ENCODE measurements at places on chromosomes 3 and 15.

GRCh38 chr3:110886222-110886893 lies 185.3 kb upstream of the NECTIN3 start:
- DNase-seq = no peak

DNA sequence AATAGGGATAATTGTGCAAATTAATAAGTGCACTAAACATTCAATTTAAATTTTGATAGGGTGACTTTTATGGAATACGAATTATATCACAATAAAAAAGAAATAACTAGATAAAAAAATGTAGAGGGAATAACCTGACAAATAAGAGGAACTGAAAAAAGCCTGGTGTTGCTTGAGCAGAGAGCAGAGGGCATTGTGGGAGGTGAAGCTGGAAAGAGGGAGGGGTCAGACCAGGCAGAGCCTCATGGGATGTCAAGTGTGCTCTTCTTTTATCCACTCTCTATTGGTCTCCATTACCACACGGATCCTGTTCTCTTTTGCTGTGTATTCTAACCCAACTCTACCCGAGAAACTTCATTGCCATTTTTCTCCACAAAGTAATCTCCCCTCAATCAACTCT lies 264.0 kb upstream of the CRBN start:
- no peak for DNase-seq

DNA sequence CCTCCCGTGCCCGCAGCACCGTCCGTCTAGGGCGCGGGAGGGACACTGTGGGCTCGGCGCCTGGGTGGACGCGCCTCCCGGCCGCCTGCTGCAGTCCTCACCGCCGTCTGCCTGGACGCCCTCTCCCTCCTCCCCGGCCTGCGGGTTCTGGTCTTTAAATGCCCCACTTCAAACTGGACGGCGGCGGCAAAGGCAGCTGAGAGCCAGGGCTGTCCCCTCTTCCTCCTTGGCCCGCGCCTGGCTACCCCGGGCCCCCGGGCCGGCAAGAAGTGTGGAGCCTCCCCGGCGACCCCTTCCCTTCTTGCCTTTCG lies 426 bp downstream of the CBLB start:
- no peak for DNase-seq

GRCh38 chr15:64763874-64764273 lies 11.5 kb downstream of the RBPMS2 start:
- DNase-seq = no peak

GRCh38 chr15:70710714-70711113 lies 52.6 kb downstream of the UACA start:
- no peak for DNase-seq

GRCh38 chr3:54211097-54211496 lies 88.7 kb downstream of the CACNA2D3 start:
- no peak for DNase-seq

DNA sequence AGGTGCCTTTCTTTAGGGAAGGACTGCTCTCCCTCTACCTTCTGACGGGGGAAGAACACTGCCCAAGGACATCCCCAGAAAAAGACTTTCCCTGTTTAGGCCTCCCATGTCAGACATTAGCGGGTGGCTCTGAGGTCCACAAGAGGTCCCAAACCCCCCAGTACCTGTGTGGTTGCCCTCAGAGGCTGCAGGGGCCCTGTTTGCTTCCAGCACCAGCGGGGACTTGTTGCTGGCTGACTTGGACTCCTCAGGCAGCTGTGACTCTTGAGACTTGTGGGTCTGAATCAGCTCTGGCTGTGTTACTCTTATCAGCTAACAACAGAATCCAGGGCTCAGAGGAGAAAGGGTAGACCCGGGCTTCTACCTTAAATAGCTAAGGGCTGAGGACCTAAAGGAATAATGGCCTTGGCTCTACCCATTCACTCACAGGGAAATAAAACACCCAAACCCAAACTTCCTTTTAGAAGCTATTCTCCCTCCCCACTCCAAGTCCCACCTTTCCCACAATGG lies 39.2 kb downstream of the SEMA3G start:
- DNase-seq = no peak

DNA sequence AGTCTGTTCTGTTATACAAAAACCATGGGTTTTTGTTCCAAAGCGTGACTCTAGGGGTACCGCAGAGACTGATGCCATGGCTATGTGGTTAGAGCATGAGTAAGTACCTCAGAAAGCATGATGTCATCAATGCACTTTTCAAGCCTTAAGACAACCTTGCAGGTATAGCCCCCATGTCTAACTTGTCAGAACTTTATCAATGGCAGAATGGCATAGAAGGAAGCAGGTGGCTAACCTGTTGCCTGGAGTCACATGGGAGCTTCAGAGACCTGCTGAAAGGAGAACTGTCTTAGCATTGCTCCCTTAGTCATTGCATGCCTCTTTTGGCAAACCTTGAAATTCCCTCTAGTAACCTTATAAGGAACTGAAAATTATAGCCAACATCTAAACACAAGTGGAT lies 52.5 kb downstream of the EOMES start:
- no peak for DNase-seq

GRCh38 chr3:108940166-108940565 lies 13.5 kb downstream of the GUCA1C start:
- DNase-seq = no peak

GRCh38 chr3:154779571-154779970 lies 300.5 kb upstream of the MME start:
- no peak for DNase-seq

- no peak for DNase-seq
Observed at GRCh38 chr15:45128971-45129639, 574 bp downstream of the DUOXA1 start.

GRCh38 chr3:12489368-12489767 lies 5.1 kb downstream of the TSEN2 start:
- DNase-seq = no peak

DNA sequence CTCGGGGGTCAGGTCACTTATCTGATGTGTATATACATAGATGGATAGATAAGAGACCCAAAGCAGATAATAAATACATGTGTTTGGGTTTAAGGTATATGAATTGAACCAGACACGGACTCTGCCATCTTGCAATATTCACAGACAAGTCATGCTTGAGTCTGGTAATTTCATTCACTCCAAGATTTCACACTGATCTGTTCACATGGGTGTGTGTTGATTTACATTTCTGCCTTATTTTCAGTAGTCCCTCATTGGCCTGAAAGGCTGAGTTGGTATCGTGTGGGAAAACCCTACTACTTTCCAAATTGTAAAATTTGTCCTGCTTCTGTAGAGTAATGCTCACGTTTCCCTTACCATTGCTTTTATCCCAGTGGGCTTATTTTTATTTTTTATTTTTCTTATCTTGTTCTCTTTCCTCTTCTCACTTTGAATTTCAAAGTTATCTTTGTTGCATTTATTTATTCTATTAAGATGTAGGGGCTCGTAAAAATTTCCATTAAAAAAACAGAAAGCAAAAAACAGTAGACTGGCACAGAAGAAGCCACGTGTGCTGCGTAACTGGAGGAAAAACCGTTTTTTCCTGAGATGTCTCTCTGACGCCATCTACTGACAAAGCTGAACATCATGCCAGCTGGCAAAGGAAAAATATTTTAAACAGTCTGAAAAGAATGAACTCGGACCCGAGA lies 10.8 kb upstream of the MFSD1 start:
- DNase-seq = no peak

GRCh38 chr3:70603103-70603502 lies 290.7 kb upstream of the MDFIC2 start:
- no peak for DNase-seq

- no peak for DNase-seq
Observed at GRCh38 chr3:131421301-131421700, 39.7 kb downstream of the NUDT16 start.

- DNase-seq = peak; percentile 10
Observed at GRCh38 chr3:186930143-186930640, at the start of gene ST6GAL1. TSS of gene ST6GAL1 (plus strand) at chr3:186930526. CDS start at chr3:187042704, 112,178 bp downstream.

GRCh38 chr3:150723946-150724345 lies 20.2 kb upstream of the ERICH6 start:
- no peak for DNase-seq

- no peak for DNase-seq
Observed at GRCh38 chr15:53833134-53833624, 73.7 kb upstream of the WDR72 start.

GRCh38 chr15:82995938-82996337 lies 9.9 kb downstream of the RAMAC start:
- no peak for DNase-seq

DNA sequence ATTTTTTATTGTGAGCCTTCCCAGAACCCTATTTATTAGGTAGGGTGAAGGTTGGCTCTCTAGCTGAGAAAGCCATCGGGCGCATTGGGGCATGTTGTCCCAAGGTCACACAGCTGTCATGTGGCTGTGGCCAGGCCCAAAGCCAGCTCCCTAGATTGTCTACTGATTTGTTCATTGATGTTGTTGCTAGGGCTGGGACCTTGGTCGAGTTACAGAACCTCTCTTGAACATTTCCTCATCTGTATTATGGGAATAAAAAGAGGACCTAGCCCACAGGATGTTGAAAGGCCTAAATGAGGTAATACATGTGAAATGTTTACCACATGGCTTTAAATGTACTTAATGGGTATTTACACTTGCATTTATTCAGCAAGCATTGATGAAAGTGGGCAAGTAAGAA lies 252.5 kb downstream of the SUCLG2 start:
- DNase-seq = no peak

DNA sequence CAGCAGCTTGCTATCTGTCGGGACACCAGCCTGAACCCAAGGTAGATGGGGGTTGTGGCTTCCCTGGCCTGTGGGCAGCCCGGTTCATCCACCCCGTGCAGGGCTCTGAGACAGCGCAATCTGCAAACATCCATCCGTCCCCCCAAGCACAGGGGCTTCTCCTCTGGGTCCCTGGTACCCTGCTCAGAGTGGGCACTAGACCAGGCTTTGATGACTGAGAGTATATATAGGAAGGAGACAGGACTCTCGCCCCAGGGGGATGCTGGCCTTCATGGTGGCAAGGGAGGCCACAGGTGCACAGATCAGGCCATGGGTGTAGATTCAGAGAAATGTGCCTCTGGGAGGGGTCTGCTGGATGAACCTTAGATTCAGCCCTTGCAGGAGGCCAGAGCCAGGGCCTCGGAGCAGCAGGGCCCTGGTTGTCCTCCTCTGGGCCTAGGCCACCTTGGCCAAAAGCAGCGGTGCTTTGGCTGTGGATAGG lies 40.3 kb downstream of the CFAP100 start:
- no peak for DNase-seq

DNA sequence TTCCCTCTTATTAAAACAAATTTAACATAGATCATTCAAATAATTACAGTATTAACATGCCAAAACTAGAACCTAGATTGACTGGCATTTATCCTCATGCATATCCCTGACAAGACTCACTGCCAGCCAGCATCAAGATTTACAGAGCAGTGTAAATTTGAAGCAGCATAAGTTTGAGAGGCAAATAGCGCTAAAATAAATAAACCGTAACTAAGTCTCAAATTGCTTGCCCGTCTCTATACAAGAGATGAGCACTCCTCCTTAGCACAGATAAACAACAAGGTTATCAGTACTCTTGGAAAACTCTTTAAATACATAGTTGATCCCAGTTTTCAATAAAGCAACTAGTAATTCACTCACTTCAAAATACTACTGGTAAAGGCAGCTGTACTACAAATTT lies 29.6 kb downstream of the MSL2 start:
- no peak for DNase-seq

GRCh38 chr3:103919327-103919726 lies 1447.4 kb upstream of the ALCAM start:
- DNase-seq = no peak

Measured in HS-5 (cell line).